ENCODE measurements at places on chromosomes 12 and 14. TPM values are rescaled to one million over a fixed set of nuclear protein-coding genes. Genes with fewer than 3 reads are reported as not detected.

The MMP19 gene
- 0.29 TPM for total RNA-seq

The NEUROD4 gene
- not detected for total RNA-seq

The KCNA5 gene
- not detected for total RNA-seq

The SDR9C7 gene
- total RNA-seq = 0.05 TPM

The SCN8A gene
- total RNA-seq = 1.8 TPM
